ENCODE measurements at places on chromosomes 6 and 20.

- DNase-seq = peak; percentile 1
These were observed 33.8 kb upstream of the AIG1 start for GRCh38 chr6:143026696-143027449.

- no peak for DNase-seq
These were observed 98.4 kb upstream of the DUSP22 start for GRCh38 chr6:193773-194310.

DNA sequence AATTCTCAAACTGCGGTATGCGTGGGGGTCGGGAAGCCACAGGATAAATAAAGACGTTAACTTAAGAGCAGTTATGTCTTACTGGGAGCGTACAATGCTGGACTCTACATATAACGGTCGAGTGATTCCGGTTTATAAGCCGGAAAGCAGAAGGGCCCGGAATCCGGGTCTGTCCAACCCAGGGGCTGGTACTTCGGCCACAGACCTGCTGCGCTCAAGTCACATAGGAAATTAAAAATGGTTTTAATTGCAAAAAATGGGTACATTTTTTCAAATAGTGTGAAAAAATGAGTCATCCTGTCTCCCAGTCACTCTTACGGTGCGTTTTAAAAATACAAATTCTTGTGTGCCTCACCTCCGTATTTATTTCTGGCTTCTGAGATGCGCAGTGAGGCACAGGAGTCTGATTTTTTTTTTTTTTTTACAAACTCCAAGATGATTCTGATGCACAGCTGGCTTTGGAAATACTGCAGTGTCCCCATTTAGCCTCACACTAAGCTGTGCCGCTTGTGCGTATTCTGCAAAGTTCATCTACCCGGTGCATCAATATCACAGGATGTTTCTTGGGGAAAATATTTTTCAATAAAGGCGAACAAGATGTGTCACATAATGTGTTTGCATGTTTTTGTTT is 1.0 kb downstream of the PCIF1 start:
- DNase-seq = peak; percentile 33

DNA sequence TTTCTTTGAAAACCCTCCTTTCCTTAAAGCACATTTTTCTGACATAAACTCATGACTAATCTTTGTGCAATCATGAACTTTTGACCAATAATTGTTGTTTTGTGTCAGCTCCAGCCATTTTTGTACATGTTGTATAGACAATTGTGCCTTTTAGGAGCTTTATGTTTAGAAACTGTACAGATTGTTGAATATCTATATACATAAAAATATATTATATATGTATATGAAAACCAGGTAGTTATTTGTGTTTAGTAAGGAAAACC is 125.7 kb upstream of the EDN1 start:
- DNase-seq = peak; percentile 18

GRCh38 chr6:101747716-101748115 is 354.2 kb downstream of the GRIK2 start:
- DNase-seq = no peak
